ENCODE measurements at places on chromosomes 1 and 21.

DNA sequence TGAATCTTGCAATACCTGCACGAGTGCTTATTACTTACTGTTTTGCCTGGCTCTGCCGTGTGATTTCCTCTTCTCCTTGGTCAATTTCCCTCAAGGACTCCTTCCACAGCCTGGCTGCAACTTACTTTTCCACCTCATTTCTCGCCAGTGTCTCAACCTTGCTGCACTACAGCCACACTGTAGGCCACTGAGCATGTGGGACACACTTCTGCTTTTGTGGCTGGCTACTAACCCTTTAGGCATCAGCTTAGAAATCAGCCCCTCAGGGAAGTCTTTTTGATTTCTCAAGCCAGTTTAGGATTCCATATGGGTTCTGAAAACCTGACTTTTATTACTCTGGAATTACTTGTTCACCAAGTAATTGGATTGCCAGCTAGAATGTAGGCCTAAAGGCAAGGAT lies 5.2 kb upstream of the DMRTB1 start:
- no peak for DNase-seq

DNA sequence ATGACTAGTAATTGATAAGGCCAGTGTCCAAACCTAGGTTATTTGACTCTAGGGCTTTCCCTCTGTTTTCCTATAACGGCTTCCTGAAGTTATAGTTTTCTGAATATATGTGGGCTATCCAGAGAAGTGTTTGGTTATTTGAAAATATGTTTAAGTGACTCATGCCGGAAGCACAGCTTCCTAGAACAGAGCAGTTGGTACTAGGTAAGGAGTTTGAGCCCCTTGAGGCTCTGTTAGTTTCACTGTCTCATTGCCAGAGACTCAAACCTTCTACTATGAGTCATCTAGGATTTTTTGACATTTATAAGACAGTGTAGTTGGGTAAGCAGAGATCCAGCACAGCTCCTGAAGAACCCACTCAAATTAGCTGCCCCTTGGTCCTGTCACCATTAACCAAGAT lies 27.1 kb upstream of the LEPR start:
- no peak for DNase-seq

DNA sequence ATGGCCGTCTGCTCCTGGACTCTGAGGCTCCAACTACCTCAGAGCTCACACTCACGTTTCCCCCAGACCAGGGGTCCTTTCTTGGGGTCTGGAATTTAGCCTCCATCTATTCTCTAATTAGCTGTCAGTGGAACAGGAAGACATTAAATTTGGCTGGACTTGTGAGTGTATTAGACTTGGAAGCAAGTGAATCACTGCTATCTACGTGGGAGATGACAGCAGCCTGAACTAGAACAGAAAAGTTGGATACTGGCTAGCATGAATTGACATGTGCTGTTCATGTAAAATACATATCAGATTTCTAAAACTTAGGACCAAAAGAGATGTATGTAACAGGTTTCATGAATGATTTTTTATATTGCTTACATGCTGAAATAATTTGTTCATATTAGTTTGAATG lies 28.0 kb downstream of the TAF5L start:
- DNase-seq = no peak

DNA sequence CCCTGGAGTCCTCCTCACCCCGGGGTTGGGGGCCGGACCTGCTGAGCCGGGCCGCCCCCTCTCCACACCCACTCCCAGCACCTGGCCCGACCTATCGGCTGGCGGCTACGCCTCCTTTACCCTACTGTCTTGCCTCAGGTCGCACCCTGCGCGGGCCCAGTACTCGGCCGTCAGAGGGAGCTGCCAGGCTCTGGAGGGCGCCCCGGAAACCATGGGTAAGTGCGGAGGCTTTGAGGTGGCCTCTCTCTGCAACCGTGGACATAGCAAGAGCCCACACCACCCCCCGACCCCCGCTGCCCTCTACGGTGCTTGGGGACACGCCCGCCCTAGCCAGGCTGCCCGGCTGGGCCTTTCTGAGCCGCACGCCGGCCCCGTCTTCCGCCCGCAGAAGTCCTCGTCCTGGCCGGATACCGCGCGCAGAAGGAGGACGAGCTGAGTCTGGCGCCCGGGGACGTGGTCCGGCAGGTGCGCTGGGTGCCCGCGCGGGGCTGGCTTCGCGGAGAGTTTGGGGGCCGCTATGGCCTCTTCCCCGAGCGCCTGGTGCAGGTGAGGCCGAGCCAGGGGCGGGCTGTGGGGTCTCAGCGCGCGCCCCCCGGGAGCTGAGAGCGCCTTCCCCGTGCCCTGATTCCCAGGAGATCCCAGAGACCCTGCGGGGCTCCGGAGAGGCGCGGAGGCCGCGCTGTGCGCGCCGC lies at the start of gene SH3D21:
Gene SH3D21, plus strand, starts transcription at position 159 of the 692 bp plus-strand sequence. Its CDS starts 53 bp downstream, at position 212.
- no peak for DNase-seq

DNA sequence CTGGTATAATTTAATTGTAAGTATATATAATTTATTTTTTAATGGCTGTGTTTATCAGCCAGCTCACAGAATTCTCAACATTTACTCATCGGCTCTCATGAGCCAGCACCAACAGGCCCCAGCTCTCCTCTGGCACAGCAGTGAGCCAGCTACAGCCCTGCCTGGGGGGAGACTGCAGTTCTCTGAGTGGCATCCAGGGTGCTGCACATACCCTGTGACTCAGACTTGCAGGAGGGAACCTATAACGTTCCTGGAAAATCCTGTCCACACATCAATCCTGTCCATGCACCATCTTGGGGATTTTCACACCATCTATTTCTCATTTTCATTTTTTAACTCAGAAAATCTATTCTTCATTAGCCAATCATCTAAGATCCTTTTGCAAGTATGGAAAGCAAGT lies 36.5 kb downstream of the FHAD1 start:
- DNase-seq = no peak

Data from NCI-H187 (cell line).